ENCODE measurements at places on chromosomes 6 and 20.

DNA sequence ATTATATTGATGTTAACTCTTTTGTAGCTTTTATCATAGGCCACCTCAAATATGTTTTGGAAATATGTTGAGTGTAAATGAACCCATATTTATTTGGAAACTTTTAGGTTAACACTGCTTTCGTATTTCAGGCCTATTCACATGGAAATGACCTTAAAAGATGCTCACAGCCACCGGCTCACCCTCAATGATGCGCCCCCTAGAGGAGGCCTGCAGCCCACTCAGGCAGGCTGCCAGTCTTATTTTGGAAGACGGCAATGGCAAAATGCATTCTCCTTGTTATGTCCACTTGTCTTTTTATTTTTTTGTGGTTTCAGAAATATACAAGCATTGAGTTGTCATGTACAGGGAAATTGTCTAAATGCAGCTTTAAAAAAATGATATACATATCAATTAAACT lies 869.7 kb downstream of the PHF3 start:
- no peak for DNase-seq

GRCh38 chr6:43800746-43801494 lies 30.9 kb downstream of the VEGFA start:
- DNase-seq: no peak

DNA sequence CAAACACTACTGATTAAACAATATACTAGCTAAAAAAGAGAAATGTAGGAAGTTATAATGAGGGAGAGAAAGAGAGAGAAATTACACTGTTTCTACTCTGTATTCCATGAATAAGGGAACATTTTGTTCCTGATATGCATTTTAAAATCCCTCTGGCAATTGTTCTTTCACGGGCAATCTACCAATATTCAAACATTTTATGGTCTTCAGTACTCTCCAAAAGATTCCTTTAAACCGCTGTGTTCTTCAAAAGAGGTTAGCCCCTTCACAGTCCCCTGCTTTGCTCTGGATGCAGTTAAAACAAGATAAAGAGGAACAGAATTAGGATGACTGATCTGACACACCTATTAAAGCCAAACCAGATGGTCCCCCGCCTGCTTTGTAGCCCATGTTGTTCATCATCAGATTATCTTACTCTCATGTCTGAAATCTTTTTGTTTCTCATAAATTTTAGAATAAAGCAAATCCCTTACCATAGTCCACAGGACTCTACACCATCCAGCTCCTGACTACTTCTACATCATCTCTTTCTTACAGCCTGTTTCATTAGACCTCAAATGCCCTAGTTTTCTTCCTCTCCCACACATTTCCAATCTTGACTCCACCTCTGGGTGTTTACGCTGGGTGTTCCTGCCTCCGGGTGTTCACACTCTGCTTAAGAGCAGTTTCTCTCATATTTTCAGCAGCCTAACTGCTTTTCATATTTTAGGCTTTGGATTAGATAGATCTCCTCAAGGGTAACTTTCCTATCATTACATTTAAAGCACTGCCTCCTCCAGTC lies 399.7 kb downstream of the COL12A1 start:
- no peak for DNase-seq

- no peak for DNase-seq
These were observed 12.9 kb downstream of the IPCEF1 start for GRCh38 chr6:154343473-154344308.
